ENCODE measurements at places on chromosomes 2 and 18. TPM values are rescaled to one million over a fixed set of nuclear protein-coding genes. Genes with fewer than 3 reads are reported as not detected.

- no peak for DNase-seq
These were observed 14.4 kb upstream of the EGR4 start for GRCh38 chr2:73307720-73308119.

DNA sequence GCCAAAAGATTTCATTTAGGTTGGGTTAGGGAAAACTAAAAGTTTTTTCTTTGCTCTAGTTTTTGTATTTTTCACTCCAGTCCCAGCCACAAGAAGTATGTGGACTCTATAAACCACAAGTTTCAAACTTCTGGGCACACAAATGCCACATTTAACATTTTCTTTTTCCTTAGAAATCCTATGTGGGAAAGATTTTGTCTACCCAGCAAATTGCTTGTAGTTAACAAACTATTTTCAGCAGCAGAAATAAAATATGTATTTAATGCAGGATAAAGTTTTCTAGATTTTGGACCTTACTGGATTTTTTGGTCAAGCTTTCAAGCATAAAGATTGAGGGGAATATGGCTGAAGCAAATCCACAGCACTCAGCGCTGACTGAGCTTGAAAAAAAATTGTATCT, 9.1 kb downstream of the ERICH2 start:
- no peak for DNase-seq

DNA sequence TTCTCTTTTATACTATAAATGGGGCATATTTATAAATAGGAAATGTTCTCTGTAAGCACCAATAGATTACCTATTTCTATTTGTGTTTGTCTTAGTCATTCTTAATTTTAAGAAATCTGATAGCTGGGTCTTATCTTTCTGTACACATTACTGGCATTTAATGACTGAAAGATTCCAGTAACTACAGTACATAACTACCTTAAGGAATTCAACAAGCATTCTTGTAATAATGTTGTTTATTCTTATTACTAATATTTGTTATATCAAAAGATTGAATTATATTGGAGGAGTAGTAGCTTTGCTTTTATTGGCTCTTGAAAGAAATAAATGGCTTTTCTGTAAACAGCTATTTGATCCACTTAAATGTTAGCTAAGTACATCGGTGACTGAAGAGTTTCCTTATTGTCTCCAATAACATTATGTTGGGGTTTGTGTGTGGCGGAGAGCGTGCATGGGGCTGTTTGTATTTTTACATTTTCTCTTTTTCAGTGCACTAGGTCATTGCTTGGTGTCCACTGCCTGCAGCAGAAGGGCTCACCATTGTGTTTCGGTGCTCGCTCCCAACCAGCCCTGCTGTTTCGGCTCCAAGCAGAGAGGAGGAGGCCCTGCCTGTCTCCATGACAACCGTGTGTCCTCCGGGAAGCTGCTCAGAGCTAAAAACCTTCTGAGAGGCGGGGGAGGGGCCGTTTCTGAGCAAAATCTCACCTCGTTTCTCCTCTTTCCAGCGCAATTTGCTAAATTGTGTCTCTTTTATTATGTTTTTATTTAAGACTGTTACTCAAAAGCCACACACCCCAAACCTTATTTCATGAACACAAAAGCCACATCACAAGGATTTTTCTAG, 112.5 kb upstream of the SLC38A11 start:
- DNase-seq, result no peak

DNA sequence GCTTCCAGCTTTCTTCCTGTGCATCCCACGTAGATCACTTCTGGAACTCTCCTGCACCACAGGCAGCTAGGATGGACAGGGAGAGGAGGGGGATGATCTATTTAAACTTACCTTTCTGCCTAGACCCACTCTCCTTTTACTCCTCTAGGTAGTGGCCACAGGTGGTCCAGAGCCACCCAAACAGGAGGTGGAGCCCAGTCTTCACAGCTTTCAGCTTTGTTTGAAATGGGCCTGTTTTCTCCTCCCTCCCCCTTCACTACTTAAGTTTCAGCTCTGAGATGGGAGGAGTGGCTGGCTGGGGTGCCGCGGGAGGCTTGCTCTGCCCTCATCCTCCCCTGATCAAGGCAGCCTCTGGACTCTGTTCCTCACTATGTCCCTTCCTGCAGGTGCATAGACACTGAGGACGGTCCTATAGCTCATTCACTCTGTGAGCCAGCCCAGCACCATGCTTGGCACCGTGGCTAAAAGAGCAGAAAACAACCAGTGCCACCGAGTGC, 12.6 kb upstream of the CELF4 start:
- DNase-seq, result no peak

DNA sequence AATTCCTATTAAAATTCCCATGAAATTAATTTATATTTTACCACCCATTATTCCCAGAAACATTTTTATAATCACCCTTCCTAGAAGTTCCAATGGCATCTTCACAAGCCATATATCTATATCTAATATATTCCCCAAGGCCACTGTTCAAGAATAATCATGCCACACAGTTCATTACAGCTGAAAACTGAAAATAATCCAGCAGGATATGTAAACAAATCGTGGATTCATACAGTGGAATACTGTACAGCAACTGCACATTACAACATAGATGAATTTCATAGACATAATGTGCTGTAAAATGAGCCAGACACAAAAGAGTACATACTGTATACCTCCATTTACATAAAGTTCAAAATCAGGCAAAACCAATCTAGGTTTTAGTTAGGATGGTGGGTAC, 63.9 kb upstream of the SERPINE2 start:
- no peak for DNase-seq

- no peak for DNase-seq
These were observed 123.2 kb downstream of the LYPD6B start for GRCh38 chr2:149161481-149162225.

GRCh38 chr18:26458526-26459232, 89.7 kb downstream of the KCTD1 start:
- peak; percentile 62 for DNase-seq

DNA sequence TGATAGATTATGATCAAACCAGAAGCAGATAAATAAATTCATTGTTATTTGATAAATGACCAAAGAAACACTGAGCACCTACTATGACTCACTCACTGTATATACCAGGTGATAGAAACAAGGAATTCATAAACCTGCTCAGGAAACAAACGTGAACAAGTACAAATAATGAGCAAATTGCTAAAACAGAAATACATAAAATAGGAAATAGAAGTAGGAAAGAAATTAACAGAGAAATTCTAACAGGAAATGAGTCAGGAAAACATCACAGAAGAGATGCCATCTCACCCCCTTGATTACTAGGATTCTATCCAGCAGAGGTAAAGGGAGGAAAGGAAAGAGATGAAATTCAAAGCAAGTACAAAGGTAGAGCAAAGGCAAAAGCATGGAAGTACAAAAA, 31.3 kb downstream of the EXOC6B start:
- peak; percentile 51 for DNase-seq

- DNase-seq, result no peak
These were observed 483.8 kb downstream of the GALR1 start for GRCh38 chr18:77733292-77733903.

DNA sequence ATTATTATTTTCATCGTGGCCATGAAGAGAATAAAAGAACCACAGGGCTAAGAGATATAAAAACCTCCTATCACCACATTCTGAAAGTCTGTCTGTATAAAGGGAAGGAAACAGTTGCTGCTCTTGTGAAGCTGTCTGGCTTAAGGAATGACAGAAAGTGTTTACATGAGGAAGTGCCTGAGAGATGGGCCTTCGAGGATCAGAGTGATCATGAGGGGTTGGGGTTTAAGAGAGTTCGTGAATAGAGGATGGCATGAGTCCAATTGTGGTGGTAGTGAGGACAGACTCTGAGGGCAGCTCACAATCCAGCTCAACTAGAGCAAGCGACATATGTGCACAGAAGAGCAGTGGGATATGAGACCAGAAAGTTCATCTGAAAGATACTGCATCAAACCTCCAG, 65.8 kb upstream of the PIEZO2 start:
- no peak for DNase-seq

- no peak for DNase-seq
These were observed 124.1 kb upstream of the ZBTB14 start for GRCh38 chr18:5419601-5420000.

GRCh38 chr2:168916331-168916675, 15.2 kb downstream of the G6PC2 start:
- DNase-seq, result no peak

- peak; percentile 94 for DNase-seq
These were observed 729 bp downstream of the TM4SF20 start for GRCh38 chr2:227378371-227378782.

- DNase-seq, result no peak
These were observed 549.9 kb upstream of the FSIP2 start for GRCh38 chr2:185188656-185189055.

DNA sequence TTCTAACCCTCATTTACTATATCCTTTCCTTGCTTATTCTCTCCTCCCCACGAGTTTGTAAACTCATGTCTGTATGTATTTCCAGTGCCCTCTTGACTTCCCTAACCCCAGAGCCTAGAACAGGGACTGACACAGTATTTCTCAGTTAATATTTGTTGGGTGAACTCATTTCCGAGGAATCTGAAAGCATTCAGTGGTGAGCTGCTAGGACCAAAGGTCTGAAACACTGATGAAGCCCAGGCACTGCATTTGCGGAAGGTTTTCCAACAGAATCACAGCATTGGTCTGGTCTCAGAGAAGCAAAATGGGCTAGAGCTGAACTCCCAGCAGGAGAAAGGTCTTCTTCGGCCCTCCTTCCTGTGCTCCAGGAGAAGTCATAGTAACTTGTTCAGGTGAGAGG, 56.8 kb downstream of the SOX11 start:
- DNase-seq, result no peak

DNA sequence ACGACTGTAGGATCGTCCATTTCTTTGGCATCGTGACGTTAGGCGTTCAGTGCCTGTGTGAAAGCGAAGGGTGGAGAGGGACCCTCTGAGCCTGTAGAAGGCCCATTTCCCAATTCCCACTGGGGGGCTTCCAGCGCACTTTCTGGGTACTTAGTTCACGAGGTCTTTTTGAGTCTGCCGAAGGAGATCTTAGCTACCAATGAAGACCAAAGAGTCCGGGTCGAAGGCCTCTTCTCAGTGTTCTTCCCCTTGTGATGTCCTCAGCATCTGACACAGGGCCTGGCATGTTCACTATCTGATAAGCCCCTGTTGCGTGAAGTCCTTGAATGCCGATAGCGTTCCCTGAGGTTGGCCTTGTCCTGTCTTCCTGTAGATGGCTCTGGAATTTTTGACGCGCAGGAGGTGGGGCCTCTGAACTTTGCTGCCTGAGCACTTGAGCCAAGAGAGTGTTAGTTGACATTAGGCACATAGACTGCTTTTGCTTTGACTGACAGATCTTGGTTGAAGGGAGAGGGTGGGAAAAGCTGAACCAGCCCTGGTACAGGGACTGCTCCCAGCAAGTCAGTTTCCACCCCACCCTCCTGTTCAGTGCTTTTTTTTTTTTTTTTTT, 52.8 kb downstream of the LDLRAD4 start:
- DNase-seq, result no peak

DNA sequence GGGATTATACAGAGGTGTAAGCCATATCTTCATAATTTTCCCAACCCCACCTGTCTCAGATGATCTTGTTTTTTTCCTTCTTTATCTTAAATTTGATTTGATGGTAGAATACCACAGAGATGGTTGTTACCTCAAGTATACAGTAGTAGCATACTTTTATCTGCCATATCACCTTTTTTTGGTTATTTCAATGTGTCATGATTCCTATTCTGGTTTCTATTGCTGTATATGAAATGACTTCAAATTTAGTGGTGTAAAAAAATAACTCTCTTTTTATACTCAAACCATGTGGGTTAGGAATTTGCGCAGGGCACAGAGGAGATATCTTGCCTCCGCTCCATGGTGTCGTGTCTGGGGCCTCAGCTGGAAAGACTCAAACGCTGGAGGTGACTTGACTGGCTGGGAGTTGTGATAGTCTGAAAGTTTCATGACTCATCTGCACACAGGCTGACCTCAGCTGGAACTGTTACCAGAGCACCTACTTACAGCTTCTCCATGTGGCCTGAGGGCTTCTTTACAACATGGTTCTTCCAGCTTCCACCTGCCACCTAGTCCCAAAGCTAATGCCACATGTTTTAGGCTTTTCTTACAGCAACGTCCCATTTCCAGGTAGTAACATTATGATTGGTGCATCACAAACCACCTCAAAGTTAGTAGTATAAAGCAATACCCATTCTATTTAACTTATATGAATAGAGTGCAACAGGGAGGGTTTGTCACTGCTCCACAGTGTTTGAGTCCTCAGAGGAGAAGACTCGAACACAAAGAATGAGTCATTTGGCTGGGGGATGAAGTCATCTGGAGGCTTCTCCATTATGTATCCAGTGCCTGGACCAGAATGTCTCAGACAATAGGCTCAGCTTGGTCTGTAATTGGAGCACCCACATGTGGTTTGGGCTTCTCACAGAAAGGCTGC, 82.3 kb upstream of the XPO1 start:
- DNase-seq, result peak; percentile 78

- no peak for DNase-seq
These were observed 13.0 kb upstream of the APCDD1 start for GRCh38 chr18:10441472-10441871.

- peak; percentile 20 for DNase-seq
These were observed 29.9 kb downstream of the SCN7A start for GRCh38 chr2:166464187-166464586.

- peak; percentile 39 for DNase-seq
These were observed 71.2 kb downstream of the CTAGE1 start for GRCh38 chr18:22346401-22346952.

- DNase-seq, result no peak
These were observed 69.2 kb upstream of the ARL4C start for GRCh38 chr2:234565842-234566619.

DNA sequence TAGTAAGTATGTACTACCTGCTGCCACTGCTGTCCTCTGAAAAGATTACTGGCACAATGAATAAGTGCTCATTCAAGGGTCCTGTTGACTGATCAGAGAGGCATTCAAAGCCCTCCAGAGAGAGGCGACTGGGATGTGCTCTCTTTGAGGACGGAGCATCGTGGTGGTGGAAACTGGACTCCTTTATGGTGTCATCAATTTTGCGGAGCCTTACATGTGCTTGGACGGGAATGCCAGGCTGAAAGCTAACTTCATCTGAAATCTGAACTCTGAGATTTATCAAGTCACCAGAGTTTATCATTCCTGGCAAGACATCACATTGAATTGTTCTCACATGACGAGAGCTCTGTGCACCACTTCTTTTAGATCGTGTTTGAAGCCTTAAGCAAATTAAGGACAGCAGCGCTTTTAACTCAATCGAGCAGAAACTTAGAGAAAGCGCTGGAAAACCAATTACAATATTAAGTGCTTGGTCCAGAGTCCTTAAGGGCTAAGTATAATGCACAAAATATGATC, 138.3 kb downstream of the NCK2 start:
- no peak for DNase-seq

CPSF3 gene
- 59.3 TPM for total RNA-seq

OTOS gene
- not detected for total RNA-seq

OBSL1 gene
- total RNA-seq, result 33.7 TPM

SLC16A14 gene
- 0.92 TPM for total RNA-seq

LRP1B gene
- total RNA-seq, result not detected

SLC11A1 gene
- 1.0 TPM for total RNA-seq

POTEJ gene
- total RNA-seq, result not detected

DLGAP1 gene
- not detected for total RNA-seq

DSEL gene
- total RNA-seq, result 5.0 TPM

Data from foreskin keratinocyte (primary cell).